ENCODE measurements at places on chromosomes 7 and 10.

- DNase-seq: no peak
Observed at GRCh38 chr7:149877890-149878522, 4.2 kb downstream of the ATP6V0E2 start.

- no peak for DNase-seq
Observed at GRCh38 chr7:113285411-113285810, 167.1 kb upstream of the SMIM30 start.

DNA sequence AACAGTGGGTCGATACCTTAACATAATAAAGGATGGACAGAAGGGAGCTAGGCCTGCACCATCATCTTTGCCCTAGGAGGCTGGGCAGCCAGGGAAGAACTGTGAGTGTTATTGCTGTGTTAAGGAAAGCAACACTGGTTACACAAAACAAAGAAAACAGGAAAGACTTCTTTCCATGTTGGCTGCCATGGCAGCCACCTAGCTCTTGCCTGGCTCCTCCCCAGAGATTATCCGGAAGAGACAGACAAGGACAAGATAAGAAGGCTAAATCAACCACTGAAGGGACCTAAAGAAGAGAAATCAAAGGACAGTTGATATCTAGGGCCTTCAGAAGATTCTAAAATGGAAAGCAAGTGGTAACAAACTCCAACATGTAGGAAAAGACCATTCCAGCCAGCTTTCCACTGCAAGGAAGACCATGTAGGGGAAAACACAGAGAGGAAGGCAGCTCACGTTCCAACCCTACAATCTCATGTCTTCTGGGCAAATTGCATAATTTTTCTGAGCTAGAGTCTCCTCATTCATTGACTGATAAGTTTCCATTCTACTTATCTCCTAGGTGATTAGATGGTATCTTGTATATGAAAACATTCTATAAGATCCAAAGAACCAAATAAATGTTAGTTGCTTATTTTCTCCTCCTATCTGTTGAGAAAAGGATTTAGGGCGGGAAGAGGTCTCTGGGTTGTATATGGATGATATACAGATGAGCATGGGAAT lies 51.2 kb downstream of the SP8 start:
- no peak for DNase-seq

DNA sequence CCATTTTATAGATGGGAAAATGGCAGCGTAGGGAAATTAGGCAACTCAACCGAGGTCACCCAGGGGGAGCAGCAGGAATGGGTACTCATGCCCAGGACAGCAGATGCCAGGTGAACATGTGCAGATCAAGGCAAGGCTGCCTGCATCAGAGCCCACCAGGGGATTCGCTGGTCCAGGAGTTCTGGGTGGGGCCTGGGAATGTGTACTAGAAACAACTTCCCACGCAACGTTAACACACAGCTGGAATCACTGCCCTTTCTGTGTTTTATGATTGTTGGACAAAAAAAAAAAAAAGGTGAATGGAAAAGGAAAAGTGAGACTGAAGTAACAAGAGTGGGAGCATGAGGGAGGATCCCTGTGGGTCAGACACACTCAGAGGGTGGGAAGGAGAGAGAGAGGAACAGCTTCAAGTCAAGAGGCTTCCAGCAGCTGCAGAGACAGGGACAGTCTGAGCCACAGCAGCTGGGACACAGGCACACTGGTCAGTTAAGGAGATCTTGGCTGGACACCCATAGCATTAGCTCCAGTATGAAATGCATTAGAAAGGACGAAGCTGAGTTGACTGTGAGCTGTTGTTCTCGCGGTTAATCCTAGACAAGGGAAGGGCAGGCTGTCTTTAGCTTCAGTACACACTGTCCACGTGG lies 187.9 kb upstream of the INHBA start:
- no peak for DNase-seq

DNA sequence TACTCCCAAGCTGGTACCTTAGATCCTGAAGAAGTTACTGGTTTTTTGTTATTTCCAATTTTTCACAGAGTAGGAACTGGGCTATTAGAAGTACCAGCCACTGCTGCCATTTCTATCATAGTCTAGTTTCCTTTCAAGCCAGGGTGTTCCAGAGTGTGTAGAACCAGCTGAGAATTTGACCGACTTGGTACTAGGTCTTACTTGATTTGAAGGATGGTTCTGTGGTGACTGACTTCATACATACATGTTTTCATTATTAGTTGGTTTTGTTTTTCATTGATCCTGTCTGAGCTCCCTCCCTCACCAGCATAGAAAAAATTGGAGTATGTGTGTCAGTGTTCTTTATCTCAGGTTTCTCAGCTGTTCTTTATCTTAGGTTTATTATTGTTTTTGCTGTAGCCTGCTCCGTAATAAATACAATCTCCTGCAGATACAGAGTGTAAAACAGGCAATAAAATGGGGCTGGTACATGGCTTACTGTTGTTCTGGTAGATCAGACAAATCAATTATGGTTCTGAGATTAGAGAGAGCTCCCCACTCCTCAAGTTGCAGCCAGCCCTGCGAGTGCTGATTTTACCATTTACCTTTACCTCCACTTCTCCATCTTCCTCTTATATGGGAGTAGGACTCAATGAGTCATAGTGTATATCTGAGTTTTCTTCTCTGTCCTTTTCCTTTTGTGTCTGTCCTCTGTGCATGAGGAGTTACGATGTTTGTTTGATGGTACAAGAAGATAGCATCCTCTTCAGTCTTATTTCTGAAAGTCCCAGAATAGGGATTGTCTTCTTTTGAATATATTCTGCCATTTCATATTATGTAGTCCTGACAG lies 122.6 kb downstream of the LRRC4 start:
- DNase-seq: no peak

DNA sequence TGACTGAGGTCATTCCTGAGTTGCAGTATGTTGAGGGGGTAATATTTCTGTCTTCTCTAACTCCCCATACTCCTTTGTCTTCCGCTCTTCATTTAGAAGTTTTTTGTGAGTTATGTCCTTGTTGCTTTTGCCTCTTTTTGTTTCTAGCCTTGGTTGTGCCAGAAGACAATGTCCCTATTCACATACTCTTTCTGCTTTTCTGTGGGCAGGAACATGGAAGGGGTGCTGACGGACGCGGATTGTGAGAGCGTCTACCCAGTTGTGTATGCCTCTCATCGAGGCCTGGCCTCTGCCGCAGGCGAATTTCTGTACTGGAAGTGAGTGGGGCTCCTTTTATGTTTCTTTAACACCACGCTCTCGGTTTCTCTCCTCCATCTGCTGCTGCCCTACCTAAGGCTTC lies 20.5 kb downstream of the STAG3 start:
- DNase-seq: no peak

DNA sequence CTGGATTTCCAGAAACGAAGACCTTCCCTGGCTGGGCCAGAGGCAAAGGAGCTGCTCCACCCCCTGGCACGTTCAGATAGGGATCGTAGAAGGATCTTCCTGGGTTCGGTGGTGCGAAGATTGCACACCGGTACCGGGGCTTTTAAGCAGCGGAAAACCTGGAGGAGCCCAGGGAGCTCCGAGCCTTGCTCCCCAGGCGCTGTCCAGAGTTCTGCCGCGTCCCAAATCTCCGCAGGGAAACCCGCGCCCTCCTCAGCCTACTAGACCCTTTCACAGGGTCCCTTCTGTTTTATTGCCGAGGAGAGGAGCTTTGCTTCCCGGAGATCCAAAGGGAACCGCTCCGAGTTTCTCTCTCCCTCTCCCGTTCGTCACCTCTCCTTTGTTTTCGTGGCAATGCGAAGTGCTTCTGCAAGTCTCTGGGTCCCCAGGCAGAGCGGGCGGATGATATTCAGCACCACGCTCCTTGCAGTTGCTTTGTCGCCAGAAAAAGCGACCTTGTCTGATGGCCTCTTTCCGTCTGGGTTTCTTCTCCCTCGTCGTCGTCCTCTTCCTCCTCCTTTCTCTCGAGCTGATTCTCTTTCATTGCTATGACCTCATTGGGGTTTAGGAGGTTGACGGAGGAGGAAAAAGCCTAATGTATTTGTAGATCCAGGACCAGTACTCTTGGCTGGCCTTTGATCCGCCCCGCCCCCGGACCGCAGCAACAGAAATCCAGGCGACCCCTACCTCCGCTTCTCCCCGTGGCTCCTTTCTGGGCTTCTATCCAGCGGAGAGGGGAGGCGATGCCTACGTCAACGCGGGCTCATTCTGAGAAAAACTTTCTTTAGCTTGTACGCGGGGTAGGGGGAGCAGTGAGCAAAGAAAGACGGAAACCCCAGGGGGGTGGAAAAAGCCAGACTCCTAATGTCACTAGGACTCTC lies at the start of gene TMEM196:
TMEM196 (minus strand) TSS at position 777 of the 920 bp plus-strand sequence. CDS start 921 bp downstream, outside the sequence.
- DNase-seq: no peak

DNA sequence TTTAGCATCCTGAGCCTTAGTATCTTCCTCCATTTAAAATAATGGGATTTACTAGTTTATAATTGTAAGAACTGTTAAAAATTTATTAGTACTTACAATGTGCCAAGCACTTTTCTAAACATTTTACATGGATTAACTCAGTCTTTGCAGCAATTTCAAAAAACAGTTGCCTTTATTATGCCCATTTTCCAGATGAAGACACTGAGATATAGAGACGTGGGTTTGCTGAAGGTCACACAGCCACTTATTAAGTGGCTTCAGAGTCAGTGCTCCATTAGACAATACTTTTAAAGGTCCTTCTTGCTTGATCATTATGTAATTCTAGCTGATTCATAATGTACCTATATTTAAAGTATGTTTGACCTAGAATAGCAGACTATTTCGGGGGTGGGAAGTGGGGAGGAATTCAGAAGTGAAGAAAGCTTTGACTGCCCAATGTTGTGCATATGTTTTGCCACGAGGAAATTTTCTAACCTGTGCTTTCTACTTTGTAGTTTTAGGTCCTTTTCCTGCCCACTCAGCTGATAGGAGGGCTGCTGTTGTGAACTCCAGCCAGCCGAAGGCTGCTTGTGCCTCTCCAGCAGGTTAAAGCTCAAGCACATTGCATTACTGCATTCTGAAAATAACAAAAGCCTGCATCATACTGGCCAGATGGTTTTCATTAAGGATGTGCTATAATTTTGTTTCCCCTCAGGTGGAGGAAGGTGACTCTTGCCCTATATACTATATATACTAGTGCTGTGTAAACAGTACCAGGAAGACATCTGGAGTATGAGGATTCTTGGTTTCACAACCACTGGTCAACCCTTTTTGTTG lies 4.3 kb downstream of the PLEKHA8 start:
- DNase-seq: no peak

- no peak for DNase-seq
Observed at GRCh38 chr7:106365252-106366005, 80.6 kb upstream of the NAMPT start.

- no peak for DNase-seq
Observed at GRCh38 chr7:20742913-20743312, 43.8 kb downstream of the SP8 start.

GRCh38 chr7:91846436-91846835 lies 34.1 kb downstream of the MTERF1 start:
- no peak for DNase-seq

DNA sequence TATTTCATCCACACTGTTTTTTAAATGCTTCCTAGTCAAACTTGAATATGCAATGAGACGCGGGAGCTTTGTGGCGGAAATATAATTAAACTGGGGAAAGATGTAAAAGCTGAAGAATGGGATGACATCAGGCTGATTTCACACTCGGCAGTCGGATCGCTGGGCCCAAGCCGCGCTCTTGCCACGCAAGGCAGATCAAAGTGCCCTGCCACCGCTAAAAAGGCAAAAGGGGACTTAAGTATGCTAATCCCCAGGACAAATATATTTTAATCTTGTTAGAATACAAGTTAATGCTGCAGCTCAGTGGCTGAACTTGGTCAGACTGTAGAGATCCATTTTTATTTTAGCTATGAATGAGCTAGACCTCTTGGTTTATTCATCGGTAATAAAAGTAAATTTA lies 13.8 kb downstream of the EN2 start:
- DNase-seq: no peak

DNA sequence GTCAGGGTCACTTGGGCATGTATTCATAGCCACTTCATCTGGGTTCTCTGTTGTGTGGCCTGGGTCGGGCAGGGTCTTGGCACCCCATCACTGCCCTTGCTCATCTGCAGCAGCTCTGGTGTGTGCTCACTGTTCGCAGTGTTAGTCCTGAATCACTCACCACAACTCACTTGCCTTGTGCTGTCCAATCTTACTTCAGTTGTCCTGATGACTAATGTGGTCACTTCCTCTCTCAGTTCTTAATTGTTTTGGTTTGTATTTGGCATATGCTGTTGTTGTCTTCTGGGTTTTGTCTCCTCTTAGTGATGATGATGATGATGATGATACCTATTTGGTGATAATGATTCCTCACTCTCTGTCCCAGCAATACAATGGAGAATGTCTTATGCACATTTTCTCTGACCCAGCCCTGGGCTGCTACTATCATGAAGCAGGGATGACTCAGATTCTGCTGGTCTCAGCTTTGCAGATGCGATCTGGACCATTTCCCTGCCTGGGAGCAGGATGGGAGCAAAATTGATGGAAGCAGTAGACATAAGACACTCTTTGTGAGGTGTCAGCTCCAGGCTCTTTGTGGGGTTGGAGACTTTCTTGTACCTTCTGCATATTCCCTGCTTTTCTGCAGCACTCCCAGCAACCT lies 17.0 kb downstream of the ADRA2A start:
- DNase-seq: no peak

DNA sequence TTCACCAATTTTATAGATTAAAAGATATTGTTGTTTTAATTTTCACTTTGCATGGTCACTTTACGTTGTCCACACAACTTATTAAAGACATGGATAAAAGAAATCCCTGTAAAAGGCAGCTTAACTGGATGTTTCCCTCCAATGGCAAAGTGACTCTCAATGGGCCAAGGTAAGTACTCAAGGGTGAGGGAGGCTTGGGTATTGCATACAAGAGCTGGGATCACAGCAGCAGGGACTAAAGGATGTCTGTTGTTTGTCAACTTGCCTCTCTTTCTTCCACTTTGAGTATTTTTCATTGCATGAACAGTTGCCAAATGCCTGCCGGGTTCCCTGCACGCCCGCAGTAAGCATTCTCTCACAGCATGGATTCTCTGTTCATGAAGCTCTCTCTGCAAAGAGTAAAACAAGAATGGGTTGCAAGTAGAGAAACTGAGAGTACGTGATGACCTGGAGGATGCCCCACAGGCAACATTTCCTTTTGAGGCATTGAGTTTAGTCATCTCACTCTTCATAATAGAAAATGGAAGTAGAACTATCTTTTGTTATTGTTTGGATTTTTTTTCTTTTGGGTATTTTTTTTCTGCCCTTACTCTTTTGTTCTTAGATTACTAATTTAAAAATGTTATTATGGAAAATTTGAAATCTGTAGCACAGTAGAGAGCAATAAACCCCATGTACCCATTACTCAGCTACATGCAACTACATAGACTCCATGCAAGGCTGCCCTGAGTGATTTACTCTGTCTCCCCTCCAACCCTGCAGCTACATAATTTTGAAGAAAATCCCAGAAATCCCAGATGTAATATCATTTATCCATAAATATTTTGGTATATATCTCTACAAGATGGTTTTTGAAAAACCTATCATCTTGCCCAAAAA lies 26.3 kb downstream of the GPR141 start:
- no peak for DNase-seq

GRCh38 chr7:23055582-23056178 lies 41.8 kb upstream of the HYCC1 start:
- DNase-seq: peak; percentile 58

All from stimulated activated CD8-positive, alpha-beta memory T cell treated with anti-CD3 and anti-CD28 coated beads, Interleukin-4, amount 100 ng/mL, for 48 hours (primary cell).